Psoas muscle (tissue), 8 donors: ENCODE measurements at places on chromosomes 6 and 20. TPM values are rescaled to one million over a fixed set of nuclear protein-coding genes. Genes with fewer than 3 reads are reported as not detected.

Gene TDRD6
- 0.20 TPM for total RNA-seq

Gene POPDC3
- total RNA-seq, result 124 TPM

- DNase-seq, result no peak
These were observed 3.6 kb downstream of the EPB41L2 start for GRCh38 chr6:131059486-131059885.

Gene TULP1
- total RNA-seq, result not detected

Gene NRN1
- 9.3 TPM for total RNA-seq

- DNase-seq, result no peak
These were observed 207.2 kb upstream of the ECI2 start for GRCh38 chr6:4342407-4343137.

Gene ARMC12
- total RNA-seq, result 0.36 TPM

DNA sequence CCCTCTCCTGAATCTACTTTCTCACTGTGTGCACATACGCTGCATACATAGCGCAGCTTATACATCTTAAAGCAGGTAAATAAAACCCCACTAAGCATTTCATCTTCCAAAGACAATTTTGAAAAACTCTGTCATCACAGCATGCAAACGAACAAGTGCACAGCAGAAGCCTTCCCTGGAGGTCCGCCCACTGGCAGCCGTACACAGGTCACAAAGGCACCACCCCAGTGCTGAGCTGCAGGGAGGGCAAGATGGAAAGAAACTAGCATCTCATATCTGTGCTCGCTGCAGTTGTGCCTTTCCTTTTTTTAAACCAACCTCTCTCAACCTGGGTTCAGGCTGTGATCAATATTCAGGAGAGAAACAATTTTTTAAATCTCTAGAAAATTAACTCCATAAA is 73.3 kb downstream of the HUS1B start:
- DNase-seq, result no peak

DNA sequence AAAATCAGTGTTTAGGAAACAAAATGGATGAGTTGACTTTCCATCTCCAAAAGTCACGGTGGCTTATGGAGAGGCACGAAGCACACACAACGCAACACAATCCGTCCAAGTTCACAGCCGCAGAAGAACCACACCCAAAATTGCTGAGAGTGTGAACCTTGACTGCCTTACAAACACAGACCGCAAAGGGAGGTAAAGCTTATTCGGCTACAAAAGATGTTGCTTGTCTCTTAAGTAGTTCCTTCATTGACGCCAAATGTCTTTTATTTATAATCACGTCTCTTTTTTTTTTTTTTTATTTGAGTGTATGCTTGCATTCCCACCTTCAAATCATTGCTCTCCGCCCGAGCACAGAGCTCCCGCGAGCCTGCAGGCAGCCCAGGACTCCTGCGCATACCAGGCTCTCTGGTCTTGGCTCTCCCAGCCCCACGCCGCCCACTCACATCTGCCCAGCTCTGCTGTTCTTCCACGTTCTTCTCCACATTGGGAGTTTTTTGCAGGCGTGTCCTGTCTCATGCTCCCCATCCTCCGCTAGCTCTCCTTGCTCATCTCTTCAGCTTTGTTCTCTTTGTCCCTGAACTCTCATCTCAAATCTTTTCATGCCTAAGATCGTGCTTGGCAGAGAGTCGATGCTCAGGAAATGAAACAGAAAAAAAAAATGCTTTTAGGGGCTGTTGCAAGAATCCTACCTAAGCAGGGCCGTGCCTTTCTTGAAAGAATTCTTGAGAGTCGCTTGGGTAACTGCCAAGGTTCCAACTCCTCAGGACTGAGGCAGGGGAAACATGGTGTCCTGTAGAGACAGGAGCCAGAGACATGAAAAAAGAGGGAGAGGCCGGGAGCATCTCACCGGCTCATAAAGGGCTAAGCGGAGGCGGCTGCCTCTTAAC is 25.8 kb downstream of the LY86 start:
- no peak for DNase-seq

GRCh38 chr20:4341804-4342485 is 326.6 kb upstream of the RNF24 start:
- no peak for DNase-seq

Gene JPH2
- total RNA-seq, result 76.6 TPM

- DNase-seq, result no peak
These were observed 28.0 kb upstream of the MCM9 start for GRCh38 chr6:118963003-118963402.

GRCh38 chr6:49327571-49327970 is 135.5 kb downstream of the MMUT start:
- no peak for DNase-seq

GRCh38 chr6:26149240-26149639 is 62.0 kb downstream of the HFE start:
- DNase-seq, result no peak

DNA sequence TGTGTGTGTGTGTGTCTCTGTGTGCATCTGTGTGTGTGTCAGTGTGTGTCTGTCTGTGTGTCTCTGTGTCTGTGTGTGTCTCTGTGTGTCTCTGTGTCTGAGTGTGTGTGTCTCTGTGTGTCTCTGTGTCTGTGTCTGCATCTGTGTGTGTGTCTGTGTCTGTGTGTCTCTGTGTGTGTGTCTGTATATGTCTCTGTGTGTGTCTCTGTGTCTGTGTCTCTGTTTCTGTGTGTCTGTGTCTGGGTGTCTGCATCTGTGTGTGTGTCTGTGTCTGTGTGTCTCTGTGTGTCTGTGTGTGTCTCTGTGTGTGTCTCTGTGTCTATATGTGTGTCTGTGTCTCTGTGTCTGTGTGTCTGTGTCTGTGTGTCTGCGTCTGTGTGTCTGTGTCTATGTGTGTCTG is 207.8 kb downstream of the TAF4 start:
- no peak for DNase-seq

GRCh38 chr20:45959956-45960630 is 11.9 kb downstream of the ZNF335 start:
- no peak for DNase-seq

GRCh38 chr6:98747960-98748359 is 86.4 kb upstream of the POU3F2 start:
- no peak for DNase-seq

Gene ANKRD6
- total RNA-seq, result 4.0 TPM

GRCh38 chr20:9460518-9460917 is 53.9 kb upstream of the LAMP5 start:
- no peak for DNase-seq

GRCh38 chr6:170010665-170011203 is 259.3 kb downstream of the ERMARD start:
- no peak for DNase-seq

Gene CLPSL2
- not detected for total RNA-seq

DNA sequence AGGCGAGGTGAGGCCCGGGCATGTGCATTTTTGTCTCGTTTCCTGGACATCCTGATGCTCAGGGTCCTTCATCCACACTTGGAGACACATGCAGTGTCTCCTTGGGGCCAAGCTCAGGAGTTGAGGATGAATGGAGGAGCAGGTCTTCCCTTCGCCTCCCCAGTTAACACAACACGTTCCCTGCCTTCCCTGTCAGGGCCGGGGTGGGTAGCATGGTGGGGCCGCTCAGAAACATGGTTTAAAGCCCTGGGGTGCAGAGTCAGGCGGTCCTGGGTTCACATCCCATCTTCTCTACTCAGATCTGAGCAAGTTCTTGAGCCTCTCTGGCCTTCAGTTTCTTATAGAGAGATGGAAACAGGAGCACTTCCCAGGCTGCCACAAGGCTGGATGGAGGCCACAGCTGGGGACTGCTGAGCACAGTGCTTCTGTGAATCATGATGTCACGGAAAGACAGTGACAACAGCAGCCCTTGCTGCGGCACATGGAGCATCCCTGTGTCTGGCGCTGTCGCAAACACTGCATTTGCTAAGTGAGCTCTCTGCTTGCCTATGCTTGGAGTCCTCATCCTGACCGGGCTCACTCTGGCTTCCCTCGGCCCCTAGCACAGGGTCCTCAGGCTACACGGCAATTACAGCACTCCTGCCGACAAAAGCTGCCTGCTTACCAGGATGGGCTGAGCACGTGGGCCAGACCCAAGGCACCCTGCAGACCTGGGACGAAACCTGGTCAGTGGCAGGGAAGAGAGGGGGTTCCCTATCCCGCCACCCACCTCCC is 45.6 kb upstream of the STX16 start:
- no peak for DNase-seq

- DNase-seq, result no peak
These were observed 211.2 kb upstream of the RSPO3 start for GRCh38 chr6:126907312-126907711.

DNA sequence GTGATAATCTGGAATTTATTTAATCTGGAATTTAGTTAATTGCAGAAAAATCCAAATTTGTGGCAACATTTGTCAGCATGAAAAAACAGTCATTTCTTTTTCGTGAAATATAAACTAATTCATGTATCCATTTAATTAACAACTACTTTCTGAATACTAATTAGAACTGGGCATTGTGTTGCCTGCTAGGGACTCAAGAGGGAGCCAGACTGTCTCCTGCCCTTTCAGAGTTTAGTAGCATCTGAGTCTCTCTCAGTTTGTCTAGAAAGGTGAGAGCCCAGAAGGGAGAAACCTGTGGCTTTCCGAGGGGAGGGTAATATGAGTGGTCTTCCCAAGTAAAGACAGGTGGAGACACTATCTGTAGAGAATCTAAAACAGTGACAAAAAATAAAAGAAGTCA is 210.9 kb upstream of the HDDC2 start:
- no peak for DNase-seq

DNA sequence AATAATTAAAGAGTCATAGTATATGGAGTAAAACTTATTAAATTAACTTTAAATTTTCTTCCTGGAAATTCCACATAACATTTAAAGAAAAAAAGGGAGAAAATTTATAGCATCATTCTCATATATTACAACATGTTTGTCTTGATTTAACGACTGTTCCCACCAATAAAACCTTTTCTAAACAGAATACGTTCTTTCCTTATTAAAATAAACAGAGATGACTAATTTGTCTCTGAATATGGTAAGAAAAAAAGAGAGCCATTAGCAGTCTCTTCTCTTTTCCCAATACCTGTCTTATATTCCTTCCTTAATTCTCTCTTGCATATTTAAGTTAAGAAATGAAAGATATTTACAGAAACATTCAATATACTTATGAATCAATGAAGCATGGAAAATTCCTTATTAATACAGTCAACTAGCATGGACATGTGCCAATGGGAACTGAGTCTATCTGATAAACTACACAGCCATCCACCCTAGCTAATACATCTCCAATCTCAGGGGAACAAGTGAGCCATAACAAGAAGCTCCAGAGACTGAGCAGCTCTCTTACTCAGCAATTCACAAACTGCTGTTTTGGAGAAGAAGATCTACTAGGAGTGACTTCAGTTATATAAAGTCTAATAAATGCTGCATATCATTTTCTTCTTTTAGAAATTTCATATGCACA is 347.1 kb upstream of the MANEA start:
- no peak for DNase-seq

DNA sequence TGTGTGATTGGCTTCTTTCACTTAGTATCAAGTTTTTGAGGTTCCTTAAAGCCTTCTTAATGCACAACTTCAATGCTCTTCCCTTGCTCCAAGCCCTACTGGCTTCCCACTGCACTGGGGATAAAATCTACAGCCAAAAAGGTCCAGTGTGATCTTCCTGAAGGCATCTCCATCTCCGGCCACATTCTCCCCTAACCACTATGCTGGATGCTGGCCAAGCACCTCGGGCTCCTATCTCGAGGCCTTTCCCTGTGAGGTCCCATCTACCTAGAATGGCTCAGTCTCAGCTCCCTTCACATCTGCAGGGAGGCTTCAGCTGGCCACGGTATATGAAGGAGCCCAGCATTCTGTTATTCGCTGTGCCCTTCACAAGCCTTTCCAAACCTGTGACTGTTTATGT is 48.1 kb downstream of the CNKSR3 start:
- no peak for DNase-seq

Gene ULBP2
- total RNA-seq, result 0.25 TPM

GRCh38 chr6:37741757-37742400 is 44.2 kb upstream of the MDGA1 start:
- peak; percentile 57 for DNase-seq

- no peak for DNase-seq
These were observed 59.6 kb upstream of the LAMP5 start for GRCh38 chr20:9454791-9455190.

DNA sequence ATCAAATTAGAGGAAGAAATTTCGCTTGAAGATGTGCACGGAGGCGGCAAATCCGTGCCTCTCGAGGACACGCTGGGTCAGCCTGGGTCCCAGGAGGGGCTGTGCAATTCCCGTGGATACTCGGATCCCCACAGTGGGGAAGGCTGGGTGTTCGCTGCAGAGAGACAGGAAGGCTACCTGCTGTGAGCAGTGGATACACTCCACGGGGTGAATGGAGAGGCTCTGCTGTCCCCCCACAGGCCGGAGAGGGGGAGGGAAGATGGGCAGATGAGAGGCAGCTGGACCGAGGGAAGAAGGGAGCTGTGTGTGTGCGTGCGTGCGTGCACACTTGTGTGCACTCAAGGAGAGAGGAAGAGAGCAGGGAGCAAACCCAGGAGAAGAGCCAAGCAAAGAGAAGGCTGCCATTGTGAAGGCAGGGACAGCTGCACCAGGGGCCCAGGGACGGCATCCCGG is 57.3 kb downstream of the SULF2 start:
- DNase-seq, result no peak

Gene CD164
- 218 TPM for total RNA-seq

Gene CDK5RAP1
- total RNA-seq, result 28.4 TPM

- no peak for DNase-seq
These were observed 13.9 kb upstream of the AARS2 start for GRCh38 chr6:44327096-44327495.

Gene FGD2
- total RNA-seq, result 4.2 TPM

DNA sequence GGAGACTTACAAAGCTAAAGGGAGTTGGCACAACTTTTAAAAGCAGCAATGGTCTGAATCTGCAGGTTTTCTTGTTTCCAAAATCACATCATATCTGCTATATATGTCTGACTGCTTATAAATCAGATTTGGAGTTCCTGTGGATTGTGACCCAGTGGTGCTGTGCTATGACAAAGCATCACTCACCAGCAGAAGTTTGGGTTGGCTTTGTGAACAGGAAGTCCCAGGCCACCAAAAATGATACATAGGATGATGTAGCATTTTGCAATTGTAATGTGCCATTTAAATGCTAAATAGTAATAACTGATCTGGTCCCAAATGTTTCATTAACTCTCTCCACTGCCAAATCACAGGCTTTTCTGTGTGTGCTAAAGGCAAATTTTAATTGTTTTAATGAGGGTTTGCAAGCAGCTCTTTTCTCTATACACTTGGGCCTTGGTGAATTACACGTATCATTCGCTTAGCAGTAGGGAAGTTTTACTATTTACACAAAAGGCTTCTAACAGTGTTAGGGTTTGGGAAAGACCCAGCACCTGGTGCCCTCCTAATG is 60.8 kb downstream of the SYNDIG1 start:
- no peak for DNase-seq

Gene C2
- total RNA-seq, result 3.6 TPM

DNA sequence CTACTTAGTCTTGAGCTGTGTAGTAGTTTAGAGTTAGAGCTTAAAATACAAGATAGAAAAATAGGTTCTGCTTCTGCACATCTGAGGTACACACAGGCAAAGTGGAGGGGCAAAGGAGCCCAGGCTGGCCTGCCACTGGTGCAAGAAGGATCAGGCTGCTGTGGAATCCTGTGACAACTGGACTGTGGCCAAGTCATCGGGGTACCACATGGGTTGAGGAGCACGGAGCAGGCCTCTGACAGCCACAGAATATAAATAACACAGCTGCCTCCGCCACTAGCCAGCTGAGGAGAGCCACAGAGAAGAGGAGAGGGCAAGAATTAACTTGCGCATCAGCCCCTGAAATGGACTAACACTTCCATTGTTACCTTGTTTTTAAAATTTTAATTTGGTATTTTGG is 206.0 kb upstream of the MARCKS start:
- DNase-seq, result no peak

Gene TRIM39
- 8.6 TPM for total RNA-seq

Gene GGTLC1
- total RNA-seq, result not detected

Gene PPP1R3G
- total RNA-seq, result 0.10 TPM
